ENCODE measurements at places on chromosomes 5 and 9.

GRCh38 chr9:78383130-78383529, 86.2 kb downstream of the PSAT1 start:
- DNase-seq: peak; percentile 1

DNA sequence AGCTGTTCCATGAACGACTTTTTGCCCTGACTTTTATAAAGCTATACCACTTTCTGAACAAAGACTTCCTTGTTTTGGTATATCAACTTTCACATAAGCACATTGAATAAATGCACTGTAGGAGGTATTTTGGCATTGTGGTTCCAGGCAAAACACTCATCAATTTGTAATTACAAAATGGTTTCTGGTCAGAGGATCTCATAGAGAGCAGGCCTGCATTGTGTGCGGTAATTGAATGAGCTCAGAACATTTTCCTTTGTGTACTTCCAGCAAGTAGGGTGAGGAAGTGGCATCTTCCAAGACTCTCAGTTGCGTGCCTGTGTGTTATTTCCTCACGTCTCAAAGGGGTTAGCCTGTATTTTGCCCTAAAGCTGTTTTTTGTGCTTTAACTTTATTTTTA, 89.2 kb downstream of the PDE6A start:
- no peak for DNase-seq

GRCh38 chr5:173890195-173890991, 2.2 kb downstream of the CPEB4 start:
- no peak for DNase-seq

GRCh38 chr5:76604838-76605237, 18.4 kb downstream of the F2RL2 start:
- DNase-seq: no peak

- no peak for DNase-seq
Observed at GRCh38 chr9:31140316-31140715, 1244.1 kb upstream of the ACO1 start.

DNA sequence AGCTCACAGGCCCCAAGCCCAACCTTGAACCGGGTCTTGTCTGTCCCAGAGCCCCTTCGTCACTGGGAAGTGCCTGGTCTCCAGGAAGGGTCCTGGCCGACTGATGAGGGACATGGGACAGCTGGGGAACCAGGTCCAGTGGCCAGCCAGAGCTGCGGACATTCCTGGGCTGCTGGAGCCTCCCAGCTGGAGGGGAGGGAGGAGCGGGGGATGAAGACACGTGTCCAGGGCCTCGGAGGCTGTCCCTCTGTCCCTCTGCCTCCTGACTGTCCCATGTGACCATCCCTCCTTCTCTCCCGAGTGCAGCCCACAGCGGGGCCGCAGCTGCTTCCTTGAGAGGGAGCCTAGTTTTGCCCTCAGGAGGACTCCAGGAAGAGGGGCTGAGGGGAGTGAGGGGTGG, 41.7 kb upstream of the UBAC1 start:
- DNase-seq: no peak

DNA sequence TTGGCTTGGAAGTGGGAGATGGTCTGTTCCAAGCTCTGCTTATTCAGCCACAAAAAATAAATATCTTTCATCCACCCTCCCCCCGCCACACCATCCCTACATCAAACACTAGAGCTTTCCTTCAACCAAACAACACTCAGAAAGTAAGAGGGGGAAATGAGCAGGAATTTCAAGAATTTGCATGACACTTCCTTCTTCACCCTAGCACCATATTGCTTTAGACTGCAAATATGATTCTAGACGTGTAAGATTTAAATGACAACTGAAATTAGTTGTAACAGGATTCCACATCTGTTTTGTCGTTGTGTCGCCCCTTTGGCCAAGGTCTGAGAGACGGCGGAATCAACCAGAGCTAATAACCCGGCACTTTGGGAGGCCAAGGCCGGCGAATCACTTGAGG, 88.5 kb downstream of the NDFIP1 start:
- no peak for DNase-seq

GRCh38 chr5:139767960-139768359, 27.6 kb upstream of the PSD2 start:
- no peak for DNase-seq

DNA sequence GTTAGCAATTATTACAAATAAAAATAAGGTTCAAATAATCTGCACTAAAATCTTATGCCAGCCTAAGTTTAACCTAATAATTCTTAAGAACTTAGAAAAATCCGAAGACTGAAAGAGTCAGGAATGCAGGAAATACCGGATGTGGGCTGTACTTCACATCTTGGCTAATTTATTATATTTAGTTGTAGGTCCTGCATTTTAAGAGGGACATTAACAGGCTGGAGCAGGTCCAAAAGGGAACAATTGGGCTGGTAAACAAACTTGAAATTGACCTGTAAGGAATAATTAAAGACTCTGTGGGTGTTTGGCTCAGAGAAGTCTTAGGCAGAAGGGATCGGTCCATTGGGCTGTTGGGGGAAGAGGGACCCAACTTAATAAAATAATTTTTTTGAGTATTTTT, 18.4 kb downstream of the GLRA1 start:
- DNase-seq: no peak

DNA sequence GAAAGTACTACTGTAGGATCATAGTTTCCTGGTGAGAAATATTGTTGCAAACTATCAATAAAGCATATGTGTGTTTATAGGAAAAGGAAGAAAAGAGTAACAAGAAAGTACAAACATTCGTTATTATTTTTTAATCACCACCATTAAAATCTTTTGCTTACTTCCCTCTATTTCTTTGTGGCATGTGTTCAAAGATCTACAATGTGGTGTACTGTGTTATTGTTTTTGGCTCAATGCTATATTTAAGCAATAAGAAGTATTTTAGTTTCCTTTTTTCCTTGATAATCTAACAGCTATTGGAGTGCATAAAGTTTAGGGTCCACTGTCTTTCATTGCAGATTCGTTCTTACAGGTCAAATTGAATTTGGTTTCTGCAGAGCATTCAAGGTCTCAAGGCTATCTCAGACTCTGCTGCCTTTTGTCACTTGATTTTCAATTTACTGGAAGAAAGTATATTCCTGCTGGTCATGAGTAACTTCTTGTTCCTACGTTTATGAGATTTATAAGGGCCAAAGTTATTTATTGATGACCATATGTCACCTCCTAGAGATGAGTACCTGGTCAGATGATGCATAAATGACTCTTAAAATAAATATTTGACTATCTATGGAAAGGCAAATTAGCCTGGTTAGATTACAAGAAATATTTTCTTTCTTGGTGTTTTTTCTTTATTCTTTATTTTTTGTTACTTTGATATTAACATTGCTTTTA, 323.0 kb downstream of the TMEM167A start:
- DNase-seq: no peak

- peak; percentile 78 for DNase-seq
Observed at GRCh38 chr9:129910628-129911567, 75.6 kb downstream of the USP20 start.

GRCh38 chr5:41776435-41776834, 93.8 kb downstream of the OXCT1 start:
- no peak for DNase-seq

DNA sequence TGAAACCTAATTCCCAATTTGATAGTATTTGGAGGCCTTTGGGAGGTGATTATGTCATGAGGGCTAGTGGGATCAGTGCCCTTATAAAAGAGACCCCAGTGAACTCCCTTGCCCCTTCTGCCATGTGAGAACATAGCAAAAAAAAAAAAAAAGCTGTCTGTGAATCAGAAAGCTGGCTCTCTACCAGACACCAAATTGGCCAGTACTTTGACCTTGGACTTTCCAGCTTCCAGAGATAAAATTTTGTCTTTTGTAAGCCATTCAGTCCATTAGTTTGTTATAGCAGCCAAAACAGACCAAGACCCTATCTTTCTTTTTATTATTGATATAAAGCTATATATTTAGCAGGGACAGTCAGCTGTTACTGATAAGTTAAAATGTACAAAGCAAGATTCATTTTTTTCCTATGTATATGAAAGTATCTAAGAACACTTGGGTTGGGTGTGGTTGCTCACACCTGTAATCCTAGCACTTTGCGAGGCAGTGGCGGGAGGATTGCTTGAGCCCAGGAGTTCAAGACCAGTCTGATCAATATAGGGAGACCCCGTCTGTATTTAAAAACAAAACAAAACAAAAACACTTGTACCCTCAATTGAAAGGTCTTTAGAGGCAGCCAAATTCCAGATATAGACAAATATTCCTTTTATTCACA, 8.1 kb upstream of the C5orf24 start:
- no peak for DNase-seq

DNA sequence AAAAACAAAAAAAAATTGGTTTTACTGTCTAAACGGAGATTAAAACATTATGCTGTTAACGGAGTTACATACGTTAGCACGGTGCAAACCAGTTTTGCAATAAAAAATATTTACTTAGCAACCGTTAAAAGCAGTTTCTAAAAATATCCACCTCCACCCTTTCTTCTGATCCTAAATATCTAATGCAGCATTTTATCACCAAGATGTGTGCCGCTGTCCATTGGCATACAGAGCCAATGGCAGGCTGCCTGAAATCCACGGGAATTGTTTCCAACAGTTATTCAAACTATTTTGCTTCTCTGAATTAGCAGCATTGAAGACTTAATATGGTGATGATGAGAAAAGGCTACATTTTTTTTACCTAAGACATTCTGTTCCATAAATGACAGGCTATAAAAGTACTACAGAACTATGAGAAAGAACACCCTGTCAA, 61.6 kb downstream of the CSNK1A1 start:
- no peak for DNase-seq

DNA sequence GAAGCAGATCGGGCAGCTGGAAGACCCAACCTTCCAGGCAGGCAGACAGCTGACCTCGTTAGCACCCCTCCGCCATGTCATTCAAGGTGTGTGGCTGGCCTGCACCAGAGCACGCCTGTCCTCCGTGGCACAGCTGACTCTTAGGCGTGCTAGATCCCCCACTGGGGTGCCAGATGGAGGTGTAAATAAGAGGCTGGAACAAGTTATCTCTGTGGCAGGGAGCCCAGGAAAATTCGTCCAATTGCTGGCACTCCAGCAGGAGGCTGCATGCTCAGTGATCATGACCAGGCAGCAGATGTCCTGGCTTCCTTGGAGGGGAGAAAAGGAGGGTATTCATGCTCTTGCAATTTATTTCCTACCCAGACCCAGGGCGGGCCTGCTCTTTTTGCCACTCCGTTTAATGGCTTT, 7.8 kb upstream of the ALDOB start:
- no peak for DNase-seq

DNA sequence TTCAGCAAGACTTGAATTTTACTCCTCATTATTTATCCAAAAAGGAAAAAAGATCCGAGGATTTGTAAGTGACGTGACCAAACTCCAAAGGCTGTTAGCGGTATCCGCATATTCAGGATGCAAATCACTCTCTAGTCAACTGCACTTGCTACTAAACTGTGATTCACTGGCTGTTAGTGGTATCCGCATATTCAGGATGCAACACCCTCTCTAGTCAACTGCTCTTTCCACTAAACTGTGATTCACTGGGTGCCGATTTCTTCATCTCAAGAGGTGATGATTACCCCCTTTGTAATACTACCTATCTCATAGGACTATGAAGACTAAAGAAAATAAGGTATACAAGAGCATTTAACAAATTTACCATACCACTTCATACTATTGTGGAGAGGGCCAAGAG, 5.7 kb downstream of the MAPKAP1 start:
- DNase-seq: no peak

DNA sequence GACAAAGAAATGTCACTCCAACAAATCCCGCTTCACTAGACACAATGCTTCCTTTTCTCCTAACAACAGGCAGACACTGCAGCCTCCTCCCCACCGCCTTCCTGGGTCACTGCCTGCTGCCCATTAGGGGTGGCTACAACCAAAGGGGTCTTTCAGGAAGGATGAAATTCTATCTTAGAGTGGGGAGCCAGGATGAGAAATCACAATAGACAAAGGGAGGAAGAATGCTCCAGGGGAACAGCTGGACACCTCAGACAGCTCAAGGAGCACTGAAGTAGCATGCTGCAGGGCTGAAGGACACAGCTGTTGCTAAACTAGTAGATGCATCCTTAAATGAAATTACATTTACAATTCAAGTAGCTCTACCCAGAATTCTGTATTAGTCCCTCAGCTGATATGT, 54.2 kb downstream of the PRELID2 start:
- DNase-seq: no peak

- no peak for DNase-seq
Observed at GRCh38 chr5:58786035-58786434, 203.2 kb downstream of the RAB3C start.

DNA sequence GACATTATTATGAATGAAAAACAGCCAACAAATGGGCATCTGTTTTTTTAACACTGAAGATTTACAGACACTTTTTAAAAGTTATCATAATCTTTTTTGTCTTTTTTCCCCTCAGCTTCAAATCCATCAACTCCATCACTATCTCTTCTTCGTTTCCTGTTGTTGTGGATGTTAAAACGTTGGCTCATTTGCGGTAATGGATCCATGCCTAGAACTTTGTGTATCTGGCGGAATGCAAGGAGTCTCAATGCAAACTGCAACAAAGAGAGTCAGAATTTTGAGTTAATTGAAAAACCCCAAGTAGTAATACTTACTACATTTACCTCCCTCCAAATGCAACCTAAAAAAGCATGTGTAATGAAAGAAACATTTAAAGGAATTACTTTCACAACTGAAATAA, 42.9 kb upstream of the MTMR12 start:
- DNase-seq: no peak

DNA sequence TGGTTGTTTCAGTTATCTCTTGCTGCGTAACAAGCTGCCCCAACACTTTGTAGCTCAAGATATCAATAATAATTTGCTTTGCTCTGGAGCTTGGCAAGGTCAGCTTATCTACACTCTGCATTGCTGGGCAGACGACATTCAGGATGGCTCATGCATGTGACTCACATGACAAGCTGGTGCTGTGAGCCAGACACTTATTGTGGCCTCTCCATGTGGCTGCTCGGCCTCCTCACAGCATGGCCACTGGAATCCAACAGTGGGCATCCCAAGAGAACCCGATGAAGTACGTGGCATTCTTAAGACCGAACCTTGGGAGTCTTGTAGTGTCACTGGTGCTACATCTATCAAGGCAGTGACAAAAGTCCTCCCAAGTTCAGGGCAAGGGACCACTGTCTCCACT, 94.2 kb upstream of the MVB12B start:
- no peak for DNase-seq

DNA sequence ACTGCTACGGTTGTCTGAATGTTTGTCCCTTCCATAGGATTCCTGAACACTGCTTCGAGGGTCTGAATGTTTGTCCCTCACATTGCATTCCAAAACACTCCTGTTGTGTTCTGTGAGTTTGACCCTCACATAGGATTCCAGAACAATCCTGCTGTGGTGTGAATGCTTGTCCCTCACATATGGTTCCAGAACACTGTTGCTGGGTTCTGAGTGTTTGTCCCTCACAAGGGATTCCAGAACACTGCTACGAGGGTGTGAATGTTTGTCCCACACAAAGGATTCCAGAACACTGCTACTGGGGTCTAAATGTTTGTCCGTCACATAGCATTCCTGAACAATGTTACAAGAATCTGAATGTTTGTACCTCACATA, 201.2 kb downstream of the FOXD4L6 start:
- no peak for DNase-seq

GRCh38 chr5:45774528-45774927, 78.3 kb upstream of the HCN1 start:
- no peak for DNase-seq

GRCh38 chr5:1294206-1294834, 548 bp downstream of the TERT start:
- DNase-seq: no peak
